ENCODE measurements at places on chromosomes 3 and 15.

- no peaks in the 10 kb centered on the region for H3K36me3 ChIP-seq
- H3K4me3 ChIP-seq: 0 out of 2 replicates have a peak overlapping the region, but pooled peaks have one; percentile 12
- H3K27ac ChIP-seq: peak overlapping the region; percentile 88
- peaks cover 59% of the 10 kb centered on the region for H3K4me1 ChIP-seq
These were observed 84.4 kb upstream of the MEX3B start for GRCh38 chr15:82130248-82130647.

DNA sequence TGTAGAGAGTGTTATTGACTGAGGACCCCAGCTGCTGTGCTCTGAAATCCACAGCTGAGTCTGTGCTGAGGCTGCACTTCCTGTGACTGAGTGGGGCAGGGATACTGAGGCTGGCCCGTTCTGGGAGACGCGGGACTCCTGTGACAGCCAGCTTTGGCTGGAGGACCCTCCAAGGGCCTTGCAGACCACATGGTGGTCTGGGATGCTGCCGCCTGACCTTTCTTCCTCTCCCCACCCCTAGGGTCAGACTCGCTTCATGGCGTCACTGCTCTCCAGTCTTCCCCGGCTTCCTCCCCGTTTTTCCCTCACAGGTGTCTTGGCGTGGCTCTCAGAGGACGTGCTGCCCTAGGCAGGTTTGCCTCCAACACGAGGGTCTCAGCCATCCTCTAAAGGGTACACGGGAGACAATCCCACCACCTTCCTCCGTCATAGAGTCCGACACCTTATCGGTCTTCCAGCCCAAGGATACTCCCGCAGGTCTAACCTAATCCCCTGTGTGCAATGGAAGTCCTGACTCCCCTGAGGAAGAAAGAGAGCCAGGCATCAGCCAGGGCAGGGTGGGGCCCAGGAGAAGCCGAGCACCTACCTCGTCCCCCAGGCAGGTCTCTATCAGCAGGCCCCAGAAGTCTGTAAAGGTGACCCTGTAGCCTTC, 19.9 kb upstream of the EHD4 start:
- DNase-seq: no peak
- no peaks in the 10 kb centered on the region for H3K4me1 ChIP-seq
- H3K27ac ChIP-seq: no peak overlapping the region
- no peak overlapping the region for H3K4me3 ChIP-seq
- no peaks in the 10 kb centered on the region for H3K36me3 ChIP-seq

- no peak overlapping the region for H3K4me3 ChIP-seq
- DNase-seq: peak; percentile 8
- no peaks in the 10 kb centered on the region for H3K36me3 ChIP-seq
- no peak overlapping the region for H3K27ac ChIP-seq
- no peaks in the 10 kb centered on the region for H3K4me1 ChIP-seq
These were observed 304.9 kb downstream of the FGF12 start for GRCh38 chr3:192422321-192422996.

DNA sequence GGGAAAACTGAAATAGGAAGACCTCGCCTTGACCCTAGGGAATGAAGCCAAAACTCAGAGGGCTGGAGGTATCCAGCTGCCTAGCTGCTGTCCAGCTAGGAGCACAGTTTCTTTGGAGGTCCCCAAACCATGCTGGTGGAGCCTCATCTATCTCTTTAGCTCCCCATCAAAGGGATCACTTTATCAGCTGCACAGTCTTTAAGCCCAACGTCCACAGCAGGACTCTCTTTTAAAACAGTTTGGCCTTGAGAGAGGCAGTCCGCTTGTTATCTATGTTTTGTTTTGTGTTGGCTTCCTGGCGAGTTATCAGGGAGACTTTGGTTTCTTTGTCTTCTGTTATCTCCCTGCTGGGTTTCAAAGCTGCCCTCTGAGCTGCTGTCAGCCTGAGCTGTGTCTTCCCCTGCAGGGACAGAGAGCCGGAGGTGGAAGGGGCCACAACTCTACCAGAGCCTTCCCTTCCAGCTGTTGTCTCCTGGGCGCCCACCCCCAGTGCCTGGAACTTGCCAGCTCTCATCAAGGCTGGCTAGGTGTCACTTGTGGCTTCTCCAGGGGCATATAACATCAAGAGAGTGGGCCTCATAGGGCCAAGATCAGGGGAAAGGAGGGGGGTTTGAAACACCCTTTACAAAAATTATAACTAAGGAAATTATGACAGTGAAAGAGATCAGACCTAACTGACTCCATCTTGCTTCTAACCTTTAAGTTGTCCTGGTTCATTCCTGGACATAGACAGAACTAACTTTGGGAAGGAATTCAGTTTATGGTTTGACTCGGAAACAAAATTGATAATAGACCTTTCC, 61.4 kb upstream of the C15orf39 start:
- no peaks in the 10 kb centered on the region for H3K27me3 ChIP-seq
- H3K36me3 ChIP-seq: no peaks in the 10 kb centered on the region
- DNase-seq: no peak
- H3K4me1 ChIP-seq: peaks cover 10% of the 10 kb centered on the region

GRCh38 chr3:97138914-97139541, 324.6 kb downstream of the EPHA6 start:
- no peaks in the 10 kb centered on the region for H3K36me3 ChIP-seq
- H3K27ac ChIP-seq: no peak overlapping the region
- H3K4me3 ChIP-seq: no peak overlapping the region
- no peak for DNase-seq
- no peaks in the 10 kb centered on the region for H3K4me1 ChIP-seq

DNA sequence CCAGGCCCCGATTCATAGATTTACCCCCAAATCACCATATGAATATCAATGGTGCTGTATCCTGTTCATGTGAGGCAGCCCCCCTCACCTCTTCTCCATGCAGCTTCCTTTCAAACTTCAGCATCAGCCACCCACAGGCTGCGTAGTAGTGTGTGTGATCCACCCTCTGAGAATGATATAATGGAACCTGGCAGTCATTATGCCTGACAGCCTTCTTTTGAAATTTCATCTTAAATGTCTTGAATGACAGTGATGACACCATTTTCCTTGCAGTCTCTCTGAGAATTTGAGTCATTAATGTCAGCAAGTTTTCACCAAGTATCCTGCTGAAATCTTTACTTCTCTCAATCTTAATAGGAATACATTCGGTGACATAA, 3.5 kb upstream of the CLRN1 start:
- peaks cover 33% of the 10 kb centered on the region for H3K27me3 ChIP-seq
- no peak overlapping the region for H3K27ac ChIP-seq
- H3K4me3 ChIP-seq: no peak overlapping the region

DNA sequence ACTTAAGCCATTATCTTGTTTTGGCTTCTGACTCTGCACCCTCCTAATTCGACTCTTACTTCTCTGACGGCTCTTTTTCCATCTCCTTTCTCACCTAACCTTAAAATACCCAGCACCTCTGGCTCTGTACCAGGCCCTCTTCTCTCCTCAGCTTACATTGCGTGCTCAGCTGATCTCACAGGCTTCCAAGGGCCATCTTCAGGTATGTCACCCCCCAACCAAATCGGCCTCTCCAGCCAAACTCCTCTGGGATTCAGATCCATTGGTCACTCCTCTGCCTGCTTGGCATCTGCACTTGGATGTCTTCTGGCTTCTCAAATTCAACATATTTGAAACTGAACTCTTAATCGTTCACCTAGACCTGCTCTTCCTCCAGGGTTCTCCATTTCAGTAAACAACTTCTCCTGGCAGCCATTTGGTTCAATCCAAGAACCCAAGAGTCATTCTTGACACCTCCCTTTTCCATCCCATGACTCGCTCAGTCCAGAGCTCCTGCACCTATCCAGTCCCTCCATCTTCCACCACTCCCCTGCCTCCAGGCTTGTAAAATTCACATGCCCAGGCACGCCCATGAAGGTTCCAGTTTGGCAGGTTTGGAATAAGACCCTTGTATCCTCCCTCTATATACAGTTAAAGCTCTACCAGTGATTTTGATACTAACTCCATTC, 35.2 kb upstream of the SLC41A3 start:
- H3K4me1 ChIP-seq: no peaks in the 10 kb centered on the region
- no peak for DNase-seq
- no peak overlapping the region for H3K4me3 ChIP-seq
- peaks cover 40% of the 10 kb centered on the region for H3K27me3 ChIP-seq

DNA sequence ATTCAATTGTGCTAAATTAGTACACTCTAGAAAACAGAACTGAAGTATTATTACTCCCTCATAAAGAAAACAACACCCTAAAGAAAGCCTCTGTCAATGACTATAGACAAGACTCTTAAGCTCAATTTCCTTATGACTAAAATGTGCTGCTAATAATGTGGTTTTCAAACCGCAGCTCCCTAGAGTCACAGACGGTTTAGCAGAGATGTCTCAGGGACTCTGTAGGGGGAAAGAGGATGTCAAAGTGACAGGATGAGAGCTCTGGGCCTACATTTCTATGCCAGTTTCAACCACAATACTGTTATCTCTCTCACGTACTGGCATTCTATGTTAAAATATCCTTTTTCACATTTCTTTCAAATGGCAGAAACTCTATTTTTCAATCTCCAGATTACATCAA, 37.6 kb upstream of the WDR49 start:
- no peak overlapping the region for H3K4me3 ChIP-seq
- peaks cover 28% of the 10 kb centered on the region for H3K36me3 ChIP-seq
- no peaks in the 10 kb centered on the region for H3K4me1 ChIP-seq
- DNase-seq: no peak

DNA sequence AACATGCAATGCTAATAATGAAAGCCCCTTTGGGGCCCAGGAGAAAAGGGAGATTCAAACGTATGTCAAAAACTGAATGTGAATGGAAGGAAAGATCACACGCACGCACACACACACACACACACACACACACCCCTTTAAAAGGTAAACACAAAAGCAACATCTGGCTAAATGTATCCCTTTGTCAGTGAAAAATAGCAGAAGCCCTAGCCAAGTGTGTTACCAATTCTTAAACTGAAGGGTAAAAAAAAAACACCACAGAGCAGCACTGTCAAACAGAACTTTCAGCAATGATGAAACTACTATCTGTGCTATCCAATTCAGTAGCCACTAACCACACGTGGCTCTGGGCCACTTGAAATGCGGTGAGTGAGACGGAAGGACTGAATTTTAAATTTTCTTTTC, 4.9 kb downstream of the RFTN1 start:
- DNase-seq: peak; percentile 51
- H3K4me3 ChIP-seq: no peak overlapping the region
- no peaks in the 10 kb centered on the region for H3K27me3 ChIP-seq
- H3K36me3 ChIP-seq: no peaks in the 10 kb centered on the region
- peaks cover 25% of the 10 kb centered on the region for H3K4me1 ChIP-seq
- H3K27ac ChIP-seq: no peak overlapping the region

- H3K4me1 ChIP-seq: no peaks in the 10 kb centered on the region
- H3K27ac ChIP-seq: no peak overlapping the region
- peak; percentile 27 for DNase-seq
- no peak overlapping the region for H3K4me3 ChIP-seq
These were observed 152.4 kb downstream of the AGBL1 start for GRCh38 chr15:86231864-86232721.

DNA sequence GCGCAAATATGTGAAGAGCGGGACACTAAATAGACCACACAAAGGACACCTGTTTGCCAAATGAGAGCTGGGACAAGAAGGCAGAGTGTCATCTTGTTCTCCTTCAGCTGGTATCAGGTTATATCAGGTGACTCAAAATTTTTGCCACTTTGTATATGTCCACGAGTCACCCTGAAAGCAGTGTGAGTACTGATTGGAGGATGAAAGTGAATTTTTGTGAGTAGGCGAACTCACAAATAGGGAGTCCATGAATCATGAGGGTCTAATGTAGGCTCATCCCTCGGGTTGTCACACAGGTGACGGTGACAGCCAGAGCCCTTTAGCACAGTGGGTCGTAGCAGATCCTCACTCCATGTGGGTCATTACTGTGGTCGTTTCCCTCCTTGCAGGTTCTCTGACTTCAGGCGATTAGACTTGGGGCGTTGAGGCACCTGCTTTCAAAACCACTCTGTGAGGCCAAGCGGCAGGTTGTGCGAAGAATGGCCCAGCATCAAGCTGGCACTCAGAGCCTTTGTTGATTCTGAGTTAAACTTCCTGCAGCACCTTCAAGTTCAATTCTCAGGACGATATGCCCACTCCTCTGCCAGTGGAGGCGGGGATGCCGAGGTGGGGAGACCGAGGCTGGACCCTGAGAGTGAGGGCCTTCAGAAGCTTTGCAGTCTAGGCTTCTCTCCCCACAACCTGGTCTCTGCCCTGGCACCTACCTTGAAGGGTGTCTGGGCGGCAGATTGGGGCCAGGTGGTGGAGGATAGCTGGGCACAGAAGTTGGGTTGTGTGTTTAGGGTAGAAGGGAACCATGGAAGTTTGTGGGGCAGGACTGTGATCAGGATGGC, 173.8 kb downstream of the SMAD6 start:
- peaks cover 14% of the 10 kb centered on the region for H3K4me1 ChIP-seq
- H3K4me3 ChIP-seq: no peak overlapping the region
- no peaks in the 10 kb centered on the region for H3K27me3 ChIP-seq
- H3K27ac ChIP-seq: no peak overlapping the region
- DNase-seq: peak; percentile 34

DNA sequence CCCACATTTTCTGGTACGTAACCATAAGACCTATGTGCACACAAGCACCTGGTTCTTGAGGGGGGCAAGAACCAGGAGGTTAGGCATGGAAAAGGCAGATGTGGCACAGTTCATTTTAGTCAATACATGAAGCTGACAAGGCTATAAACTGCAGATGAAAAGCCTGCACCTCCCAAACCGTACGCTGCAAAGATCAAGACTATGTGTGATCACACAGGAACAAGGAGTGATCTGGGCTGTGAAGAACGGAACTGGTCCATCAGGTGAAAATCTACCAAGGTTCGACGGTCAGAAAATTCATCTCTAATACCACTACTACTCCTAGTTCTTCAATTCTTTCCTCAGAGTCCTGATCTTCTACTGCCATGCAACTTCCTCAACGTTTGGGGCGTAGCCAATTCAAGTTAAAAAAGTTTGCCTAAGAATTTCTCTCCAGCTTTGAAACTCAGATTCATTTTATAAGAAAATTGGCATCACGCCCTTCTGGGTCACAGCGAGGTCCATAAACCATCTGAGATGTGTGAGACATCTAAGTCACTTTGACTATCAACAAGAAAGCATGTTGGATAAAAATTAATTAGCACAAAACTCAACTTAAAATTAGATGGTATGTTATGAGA, 41.9 kb downstream of the PLD1 start:
- H3K4me3 ChIP-seq: no peak overlapping the region
- no peaks in the 10 kb centered on the region for H3K27me3 ChIP-seq
- no peak overlapping the region for H3K27ac ChIP-seq
- H3K4me1 ChIP-seq: 0 out of 2 replicates have a peak, but pooled peaks cover 3% of the 10 kb centered on the region
- no peak for DNase-seq

GRCh38 chr15:22888120-22888859, 49.8 kb downstream of the NIPA2 start:
- H3K4me3 ChIP-seq: no peak overlapping the region
- H3K4me1 ChIP-seq: peaks cover 21% of the 10 kb centered on the region
- H3K27ac ChIP-seq: peak overlapping the region; percentile 93
- H3K36me3 ChIP-seq: peaks cover 7% of the 10 kb centered on the region

Measured in GM23248 (cell line).